ENCODE measurements at places on chromosomes 5 and 9.
A peak's percentile ranks its signal among the peaks of the same experiment; 100 is the strongest.

- DNase-seq = no peak
Measured at GRCh38 chr5:127434588-127434987, 82.9 kb upstream of the PRRC1 start.

- no peak for DNase-seq
Measured at GRCh38 chr9:124840300-124840833, 12.9 kb upstream of the WDR38 start.

DNA sequence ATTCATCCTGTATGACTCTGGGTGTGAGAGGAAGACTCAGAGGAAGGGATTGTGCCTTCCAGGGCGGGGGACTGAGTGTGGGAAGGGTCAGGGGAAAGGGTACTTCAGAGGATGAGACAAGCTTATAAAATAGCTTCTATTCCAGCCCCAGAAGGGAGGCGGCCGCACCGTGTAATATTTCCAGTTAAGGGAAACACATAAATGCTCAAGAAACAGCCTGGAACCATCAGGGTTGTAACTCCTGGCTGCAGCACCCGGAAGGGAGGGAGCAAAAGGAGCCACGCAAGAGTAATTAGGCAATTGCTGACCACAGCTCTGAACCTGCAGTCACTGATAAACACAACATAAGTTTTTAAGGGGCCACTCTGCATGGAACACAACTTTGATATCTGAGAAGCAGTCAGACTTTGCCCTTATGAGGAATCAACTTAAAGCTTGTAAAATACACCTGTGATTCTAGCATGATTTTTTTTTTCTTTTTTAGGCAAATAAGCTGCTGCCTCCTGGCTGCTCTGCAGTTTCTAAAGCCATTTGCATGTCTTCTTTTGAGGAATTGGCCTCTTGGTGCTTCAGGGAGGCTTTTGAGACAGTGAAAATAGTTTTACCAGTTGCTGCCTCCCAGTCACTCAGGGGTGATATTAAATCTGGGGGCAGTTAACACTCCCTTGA is 382.7 kb downstream of the ENC1 start:
- DNase-seq = no peak

- DNase-seq = no peak
Measured at GRCh38 chr5:83956386-83956785, 235.7 kb upstream of the HAPLN1 start.

DNA sequence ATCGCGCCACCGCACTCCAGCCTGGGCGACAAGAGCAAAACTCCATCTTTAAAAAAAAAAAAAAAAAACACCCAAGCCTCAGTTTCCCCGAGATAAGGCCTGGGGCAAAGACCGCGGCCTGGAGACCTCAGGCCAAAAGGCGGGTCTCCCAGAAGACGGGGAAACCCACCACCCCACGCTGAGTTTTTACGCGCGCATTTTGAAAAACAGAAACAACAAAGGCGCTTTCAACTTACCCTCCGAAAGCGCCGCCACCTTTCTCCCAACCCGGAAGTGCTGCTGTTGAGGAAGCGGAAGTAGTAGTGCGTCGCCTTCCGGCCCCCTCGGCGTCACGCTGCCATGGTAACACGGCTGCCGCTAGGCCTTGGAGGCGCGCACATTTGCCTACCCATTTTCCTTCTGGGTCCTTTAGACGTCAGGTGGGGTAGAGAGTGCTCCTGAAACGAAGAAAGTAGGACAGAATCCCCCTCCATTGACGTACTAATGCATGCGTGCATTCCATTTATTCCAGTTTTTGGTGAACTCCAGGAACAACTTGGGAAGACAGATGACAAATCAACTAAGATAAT is at the start of gene TTF1:
TTF1 (minus strand) TSS at position 287 of the 569 bp plus-strand sequence. CDS start 4,019 bp downstream, outside the sequence.
- peak; percentile 83 for DNase-seq

DNA sequence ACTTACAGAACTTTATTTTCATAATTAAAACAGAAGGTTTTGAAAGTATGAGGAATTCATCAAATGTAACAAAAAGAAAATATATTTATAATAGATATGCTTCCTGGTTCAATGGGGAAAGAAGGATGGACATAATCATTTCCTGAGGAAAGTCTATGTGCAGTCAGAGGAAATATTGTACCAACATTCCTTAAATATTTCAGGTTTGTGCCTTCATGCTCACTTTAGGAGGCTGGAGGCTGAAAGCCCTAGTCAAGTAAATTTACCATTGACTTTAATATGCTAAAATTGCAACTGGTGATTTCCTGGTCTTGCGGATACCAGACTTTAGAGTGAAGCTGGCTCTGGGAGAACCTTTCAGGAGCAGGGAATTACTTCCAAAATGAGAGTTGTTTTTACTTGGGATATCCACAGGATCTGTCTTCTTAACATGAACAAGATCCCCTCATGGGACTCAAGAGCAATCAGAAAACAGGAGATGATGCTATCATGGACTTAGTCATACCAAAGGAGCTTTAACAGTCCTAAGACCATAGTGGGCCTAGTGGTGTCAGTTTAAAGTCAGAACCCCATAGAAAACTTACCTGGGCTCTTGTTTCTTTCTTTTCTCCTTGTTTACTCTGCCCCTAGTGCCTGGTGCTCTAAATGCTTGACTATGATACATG is 762.8 kb upstream of the GRAMD2B start:
- no peak for DNase-seq

GRCh38 chr5:169301986-169302385 is 1.0 kb upstream of the SLIT3 start:
- no peak for DNase-seq

- DNase-seq = no peak
Measured at GRCh38 chr9:110521206-110521605, 58.3 kb downstream of the SVEP1 start.

- no peak for DNase-seq
Measured at GRCh38 chr9:87770616-87771315, 44.8 kb downstream of the CTSL start.

Data from stimulated activated CD4-positive, alpha-beta T cell treated with anti-CD3 and anti-CD28 coated beads, Interleukin-1b, Interleukin-23, amount 100 ng/mL, for 1 hour (primary cell).